ENCODE measurements at places on chromosomes 13 and 19. TPM values are rescaled to one million over a fixed set of nuclear protein-coding genes. Genes with fewer than 3 reads are reported as not detected.

The SSBP4 gene
- total RNA-seq = 73.6 TPM

DNA sequence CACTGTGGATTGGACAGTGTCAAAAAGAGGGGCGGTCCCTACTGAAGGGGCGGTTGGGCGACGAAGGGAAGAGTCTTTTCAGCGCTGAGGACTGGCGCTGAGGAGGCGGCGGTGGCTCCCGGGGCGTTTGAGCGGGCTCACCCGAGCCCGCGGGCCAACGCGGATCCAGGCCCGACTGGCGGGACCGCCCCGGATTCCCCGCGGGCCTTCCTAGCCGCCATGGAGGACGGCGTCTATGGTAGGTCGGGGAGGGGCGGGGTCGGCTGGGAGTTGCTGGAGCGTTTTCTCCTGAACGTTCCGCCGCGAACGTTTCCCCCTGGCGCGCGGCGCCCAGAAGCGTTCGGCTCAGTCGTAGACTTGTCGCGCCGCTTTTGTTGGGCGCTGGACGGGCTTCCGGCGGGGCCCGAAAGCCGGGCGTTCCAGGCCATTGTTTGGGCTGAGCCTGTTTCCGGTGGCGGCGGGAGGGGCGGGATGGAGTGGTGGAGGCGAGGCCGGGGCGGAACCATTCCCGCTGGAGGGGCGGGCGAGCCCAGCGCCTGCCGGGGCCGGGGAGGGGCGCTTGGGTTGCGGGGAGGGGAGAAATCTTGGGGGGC is at the start of gene CYTH2:
CYTH2 (plus strand) TSS at position 81 of the 593 bp plus-strand sequence; CDS start at position 220, 139 bp downstream.
- peak; percentile 89 for DNase-seq

DNA sequence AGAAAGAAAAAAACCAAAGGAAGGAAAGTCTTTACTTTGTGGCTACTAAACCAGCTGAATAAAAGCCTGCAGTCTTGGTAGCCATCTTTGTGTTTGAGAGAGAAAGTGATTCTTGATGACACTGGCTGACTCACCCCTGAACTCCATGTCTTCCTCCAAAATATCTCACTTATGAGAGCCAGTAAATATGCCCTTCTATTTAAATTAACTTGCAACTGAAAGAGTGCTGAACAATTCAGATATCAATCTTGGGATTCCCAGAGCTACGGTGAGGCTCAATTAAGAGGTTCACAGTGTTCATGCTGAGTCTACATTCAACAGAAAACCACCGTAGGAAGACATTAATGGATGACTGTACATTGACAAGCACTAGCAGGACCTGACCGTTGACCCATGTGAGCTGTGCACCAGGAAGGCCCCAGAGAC is 57.9 kb downstream of the KCTD12 start:
- DNase-seq = no peak

DNA sequence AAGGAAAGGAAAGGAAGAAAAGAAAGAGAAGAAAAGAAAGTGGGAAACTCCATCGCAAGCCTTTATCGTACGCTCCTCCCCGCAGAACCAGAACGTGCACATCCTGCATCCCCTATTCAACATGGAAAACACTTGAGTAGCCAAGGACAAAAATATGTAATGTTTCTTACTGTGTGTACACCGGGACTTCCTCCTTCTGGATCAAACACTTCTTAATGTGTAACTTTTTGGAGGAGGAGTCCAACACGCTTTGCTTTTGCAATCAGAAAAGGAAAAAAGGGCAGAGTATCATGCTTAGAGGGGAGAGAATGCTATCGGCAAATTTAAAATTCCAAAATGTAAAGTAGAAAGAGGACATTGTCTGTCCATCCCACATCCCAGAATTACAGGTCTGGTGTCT is 7.8 kb upstream of the SHFL start:
- no peak for DNase-seq

DNA sequence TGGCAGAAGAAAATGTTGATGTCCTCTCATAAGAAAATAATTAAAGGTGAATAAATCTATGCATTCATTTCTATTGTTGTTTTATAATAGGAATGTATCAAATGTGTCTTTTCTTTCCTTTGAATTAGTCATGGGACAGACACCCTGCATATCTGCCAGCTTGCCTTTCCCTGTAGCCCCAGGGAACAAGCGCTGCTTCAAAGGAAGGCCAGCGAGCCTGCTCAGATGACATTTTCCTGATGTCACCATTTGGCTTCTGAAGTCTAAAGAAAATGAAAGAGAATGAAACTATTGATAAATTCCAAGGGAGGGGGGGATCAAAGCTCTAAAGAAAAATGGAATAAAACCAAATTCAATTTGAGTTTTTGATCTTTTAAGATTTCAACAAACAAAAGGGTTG is 574.8 kb downstream of the IRS2 start:
- DNase-seq = peak; percentile 40

GRCh38 chr19:16349551-16350152 is 25.0 kb downstream of the KLF2 start:
- no peak for DNase-seq

The ZNF667 gene
- total RNA-seq = 8.1 TPM

- peak; percentile 91 for DNase-seq
Observed at GRCh38 chr19:38152461-38153379, 71.3 kb downstream of the DPF1 start.

DNA sequence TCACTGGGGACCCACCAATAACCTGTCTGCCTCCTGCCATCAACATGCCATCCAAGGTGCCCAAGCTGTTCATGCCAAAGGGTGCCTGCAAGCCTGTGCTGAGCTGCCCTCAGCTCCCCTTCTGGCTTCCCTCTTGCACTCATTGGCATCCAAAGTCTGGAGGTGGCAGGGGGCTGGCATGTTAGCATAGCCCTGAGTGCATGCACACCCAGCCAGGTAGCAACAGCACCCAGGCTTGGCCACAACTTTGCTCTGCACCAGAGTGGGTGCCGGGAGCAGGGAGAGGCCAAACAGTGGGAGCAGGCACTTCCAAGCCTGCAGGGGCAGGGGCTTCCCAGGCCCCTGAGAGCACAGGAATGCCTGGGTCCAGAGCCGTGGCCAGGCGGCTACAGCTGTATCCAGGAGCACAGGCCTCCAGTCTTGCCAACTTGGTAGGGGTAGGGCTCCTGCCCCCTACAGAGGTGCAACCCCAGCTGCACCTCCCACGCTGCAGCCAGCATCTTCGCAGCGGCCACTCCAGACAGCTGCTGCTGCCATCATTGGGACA is 26.1 kb upstream of the TBC1D4 start:
- no peak for DNase-seq

The KIR3DL1 gene
- not detected for total RNA-seq

GRCh38 chr13:97189928-97190327 is 32.2 kb upstream of the MBNL2 start:
- DNase-seq = no peak

The MYO1F gene
- 0.24 TPM for total RNA-seq

GRCh38 chr19:36058481-36059179 is 3.9 kb downstream of the WDR62 start:
- no peak for DNase-seq

The GAPDHS gene
- not detected for total RNA-seq

- no peak for DNase-seq
Observed at GRCh38 chr13:27536361-27537101, 83.8 kb downstream of the LNX2 start.

DNA sequence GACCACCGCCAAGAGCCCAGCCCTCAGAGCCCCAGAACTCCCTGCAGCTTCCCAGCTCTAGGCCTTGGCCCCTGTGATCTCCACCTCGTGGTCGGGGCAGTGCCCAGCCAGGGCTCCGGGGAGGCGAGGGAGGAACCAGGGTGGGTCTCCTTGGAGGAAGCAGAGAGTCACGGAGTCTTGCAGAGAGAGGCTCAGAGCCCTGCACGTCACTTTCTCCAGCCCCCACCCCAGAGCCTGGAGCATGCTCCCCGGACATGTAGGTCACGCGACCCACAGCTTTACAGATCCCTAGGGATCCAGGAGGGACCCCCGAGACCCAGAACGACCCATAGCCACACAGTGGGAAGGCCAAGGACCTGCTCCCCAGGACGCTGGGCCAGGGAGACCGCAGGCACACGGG is 11.9 kb downstream of the GADD45B start:
- no peak for DNase-seq

DNA sequence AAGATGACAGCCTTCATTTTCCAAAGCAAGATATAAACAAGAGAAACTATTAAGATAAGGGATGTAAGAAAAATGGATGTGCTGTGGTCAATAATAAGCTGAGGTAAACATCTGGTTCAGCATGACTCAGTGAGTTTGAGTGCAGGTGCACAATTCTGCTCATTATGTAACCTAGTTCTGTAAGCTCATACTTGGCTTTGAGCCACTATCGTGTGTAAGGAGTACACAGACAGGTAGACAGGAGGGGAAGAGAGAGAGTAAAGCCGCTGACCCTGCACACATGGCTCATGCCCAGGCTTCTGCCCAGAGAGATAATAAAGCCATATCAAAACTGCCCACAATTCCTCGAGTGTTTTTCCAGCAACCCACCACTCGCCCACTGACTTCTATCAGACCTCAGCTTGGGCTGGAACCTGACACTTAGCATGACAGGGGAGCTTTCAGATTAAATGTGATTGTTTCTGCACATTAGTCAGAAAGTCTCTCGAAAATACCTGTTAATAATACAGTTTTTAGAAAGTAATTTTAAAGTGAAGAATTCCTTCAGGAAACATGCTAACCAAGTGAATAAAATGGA is 51.7 kb downstream of the ZNF91 start:
- DNase-seq = no peak

DNA sequence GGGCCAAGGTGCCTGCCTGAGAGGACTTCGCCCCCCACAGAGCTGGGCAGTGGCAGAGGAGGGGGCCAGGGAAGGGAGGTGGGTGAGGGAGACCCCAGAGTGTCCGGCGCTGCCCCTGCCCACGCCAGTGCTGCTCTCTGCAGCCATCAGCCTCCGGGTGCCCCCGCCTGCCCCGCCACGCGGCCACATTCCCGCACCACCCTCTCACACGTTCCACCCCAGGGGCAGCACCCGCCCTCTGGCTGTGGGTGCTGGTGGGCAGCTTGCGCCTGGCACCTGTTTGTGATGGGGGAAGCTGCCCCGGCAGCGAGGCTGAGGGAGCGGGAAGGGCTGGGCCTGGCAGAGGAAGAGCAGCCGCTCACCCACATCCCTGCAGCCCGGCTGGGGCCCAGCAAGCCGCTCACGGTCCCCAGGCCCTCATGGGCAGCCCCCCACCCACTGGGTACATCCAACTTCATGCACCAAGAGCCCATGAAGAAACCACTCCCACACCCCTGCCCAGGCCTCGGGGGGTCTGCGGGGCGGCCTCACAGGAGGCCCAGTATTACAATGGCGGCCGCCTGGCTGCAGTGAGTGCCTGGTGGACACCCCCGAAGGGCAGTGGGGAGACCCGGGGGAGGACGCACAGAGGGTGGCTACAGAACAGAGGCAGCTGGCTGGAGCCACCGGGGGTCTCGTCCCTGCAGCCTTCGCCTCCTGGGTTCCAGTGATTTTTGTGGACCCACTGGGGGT is 14.0 kb downstream of the SBNO2 start:
- no peak for DNase-seq

GRCh38 chr19:10378124-10378523 is 2.2 kb downstream of the TYK2 start:
- DNase-seq = no peak

DNA sequence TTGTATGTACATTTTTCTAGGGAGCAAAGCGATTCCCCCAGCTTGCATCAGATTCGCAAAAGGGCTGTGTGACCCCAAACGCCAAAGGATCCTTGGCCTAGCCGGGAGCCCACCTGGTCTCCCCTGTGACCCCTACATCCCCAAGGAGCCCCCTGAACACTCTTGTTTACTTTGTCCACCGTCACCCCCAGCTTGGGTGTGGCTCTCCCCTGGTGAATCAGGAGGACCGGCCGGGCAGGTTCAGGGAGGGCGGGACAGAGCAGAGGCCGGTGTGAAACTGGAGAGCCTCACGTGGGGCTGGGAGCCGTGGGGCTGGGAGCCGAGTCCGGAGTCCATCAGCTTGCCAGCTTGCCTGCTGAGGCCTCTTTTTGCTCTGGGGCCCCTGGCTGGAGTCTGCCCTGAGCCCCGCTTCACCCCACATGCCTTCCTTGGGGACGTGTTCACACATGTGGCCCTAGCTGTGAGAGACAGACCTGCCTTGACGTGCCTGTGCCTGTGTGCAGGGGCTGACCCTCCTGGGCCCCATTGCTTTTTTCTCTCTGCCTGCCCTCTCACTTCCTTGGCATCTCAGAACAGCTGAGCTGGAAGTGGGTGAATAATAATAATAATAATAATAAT is 2.0 kb downstream of the ITPKC start:
- DNase-seq = peak; percentile 63

GRCh38 chr19:38360839-38361631 is 13.3 kb upstream of the PSMD8 start:
- DNase-seq = no peak

DNA sequence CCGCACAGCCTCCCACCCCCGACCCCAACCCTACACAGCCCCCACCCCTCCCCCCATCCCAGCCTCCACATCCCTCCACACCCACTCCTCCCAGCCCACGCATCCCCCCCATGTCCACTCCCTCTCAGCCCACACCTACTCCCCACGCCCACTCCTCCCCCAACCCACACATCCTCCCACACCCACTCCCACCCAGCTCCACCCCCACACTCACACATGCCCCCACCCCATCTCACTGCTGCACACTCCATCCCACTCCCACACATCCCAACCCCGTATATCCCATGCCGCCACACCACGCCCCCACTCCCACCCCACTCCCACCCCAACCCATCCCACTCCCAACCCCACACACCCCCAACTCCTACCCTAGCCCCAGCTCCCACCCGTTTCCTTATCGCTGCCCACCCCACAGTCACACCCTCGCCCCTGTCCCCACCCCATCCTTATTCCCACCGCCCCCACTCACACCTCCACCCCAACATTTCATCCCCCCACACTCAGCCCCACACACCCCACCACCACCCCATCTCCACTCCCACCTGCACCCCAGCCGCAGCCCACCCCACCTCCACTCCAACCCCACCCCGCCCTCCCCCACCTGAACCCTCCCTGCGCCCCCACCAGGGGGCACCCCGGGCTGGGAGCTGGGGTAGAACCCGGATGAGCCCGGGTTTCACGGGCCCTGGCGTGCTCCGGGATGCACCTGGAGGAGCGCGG is 809 bp downstream of the TDRD12 start:
- DNase-seq = no peak

GRCh38 chr19:17183271-17183761 is 31.8 kb upstream of the USE1 start:
- DNase-seq = no peak

DNA sequence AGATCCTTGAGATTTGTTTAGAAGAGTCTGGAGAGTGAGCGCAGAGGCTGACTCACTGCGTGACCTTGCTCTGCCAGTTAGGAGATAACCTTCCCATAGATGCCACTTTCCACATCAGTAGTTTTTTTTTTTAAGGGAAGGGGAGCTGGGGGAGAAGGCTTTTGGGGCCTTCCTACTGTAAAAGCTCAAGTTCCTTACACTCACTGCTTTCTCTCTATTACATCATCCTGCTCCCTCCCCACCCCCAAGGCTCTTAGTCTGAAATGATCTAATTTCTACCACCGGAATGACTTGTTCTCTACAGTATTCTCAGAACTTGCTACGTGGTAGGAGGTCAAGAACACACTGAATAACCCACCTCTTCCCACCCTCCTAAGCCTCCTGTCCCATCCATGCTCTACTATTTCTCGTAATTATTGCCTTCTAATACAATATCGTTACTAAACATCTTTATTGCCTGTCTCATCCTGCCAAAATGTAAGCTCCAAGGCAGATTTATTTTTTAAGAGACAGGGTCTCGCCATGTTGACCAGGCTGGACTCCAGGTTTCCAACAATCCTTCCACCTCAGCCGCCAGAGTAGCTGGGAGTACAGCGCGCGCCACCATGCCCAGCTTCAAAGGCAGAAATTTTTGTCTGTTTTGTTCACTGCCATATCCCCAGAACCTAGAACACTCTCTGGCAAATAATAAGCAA is 1.2 kb downstream of the LONP1 start:
- peak; percentile 54 for DNase-seq

The NLRP4 gene
- total RNA-seq = 0.80 TPM
